ENCODE measurements at places on chromosomes 16 and 17.
A peak's percentile ranks its signal among the peaks of the same experiment; 100 is the strongest.

DNA sequence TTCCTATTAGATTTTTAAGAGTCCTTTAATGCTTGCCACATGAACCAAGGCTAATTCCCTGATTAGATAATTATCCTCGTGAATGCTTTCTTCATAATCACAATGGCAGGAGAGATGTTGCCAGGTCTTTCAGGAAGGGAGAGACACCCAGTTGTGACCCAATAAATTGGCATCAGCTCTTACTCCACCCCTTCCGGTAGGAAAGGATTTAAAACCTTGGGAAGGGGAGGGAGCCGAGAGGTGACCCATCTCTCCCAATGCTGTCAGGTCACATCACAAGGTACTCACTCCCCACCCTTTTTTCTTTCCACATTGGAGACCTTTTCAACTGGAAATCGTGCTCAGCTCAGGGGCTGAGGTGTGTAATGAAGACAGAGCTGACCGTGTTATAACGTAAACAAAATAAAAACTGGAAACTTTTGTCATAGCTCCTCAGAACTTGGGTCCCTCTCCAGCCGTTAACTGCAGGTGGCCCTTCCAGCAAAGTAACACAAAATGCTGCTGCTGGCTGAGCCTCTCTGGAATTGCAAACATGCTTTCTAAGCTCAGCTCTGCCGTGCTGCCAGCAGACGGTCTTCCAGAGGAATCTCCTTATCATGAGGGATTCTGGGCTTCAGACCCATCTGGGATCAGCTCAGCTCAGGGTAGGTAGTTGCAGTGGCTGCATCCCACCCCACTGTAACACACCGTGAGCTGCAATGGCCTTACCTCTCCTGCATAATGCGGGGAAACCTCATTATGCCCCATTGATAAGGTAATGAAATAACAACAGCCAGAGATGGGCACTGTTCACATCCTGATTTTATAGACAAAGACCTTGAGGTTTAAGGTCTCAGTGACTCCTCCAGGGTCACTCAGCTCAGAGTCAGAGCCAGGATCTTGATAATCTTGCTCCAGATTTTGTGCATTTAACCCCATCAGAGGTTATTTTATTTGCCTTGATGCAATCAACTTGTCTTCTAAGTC, 15.6 kb downstream of the TMEM100 start:
- H3K4me3 ChIP-seq = no peak overlapping the region
- H3K4me1 ChIP-seq = peaks cover 12% of the 10 kb centered on the region
- peak; percentile 51 for DNase-seq
- no peaks in the 10 kb centered on the region for H3K36me3 ChIP-seq
- H3K27ac ChIP-seq = no peak overlapping the region

GRCh38 chr17:32746698-32747097, 130.2 kb downstream of the MYO1D start:
- no peak for DNase-seq
- H3K27me3 ChIP-seq = no peaks in the 10 kb centered on the region
- H3K36me3 ChIP-seq = no peaks in the 10 kb centered on the region
- no peak overlapping the region for H3K4me3 ChIP-seq

- no peak overlapping the region for H3K27ac ChIP-seq
- DNase-seq = no peak
- H3K4me1 ChIP-seq = no peaks in the 10 kb centered on the region
These were observed 1.4 kb downstream of the LGALS3BP start for GRCh38 chr17:78977997-78978973.

GRCh38 chr17:28159924-28160323, 117.4 kb downstream of the NLK start:
- H3K4me1 ChIP-seq = peaks cover 16% of the 10 kb centered on the region
- DNase-seq = no peak
- H3K27ac ChIP-seq = no peak overlapping the region

- no peak overlapping the region for H3K4me3 ChIP-seq
- no peaks in the 10 kb centered on the region for H3K36me3 ChIP-seq
- no peaks in the 10 kb centered on the region for H3K27me3 ChIP-seq
- H3K4me1 ChIP-seq = peaks cover 5% of the 10 kb centered on the region
- H3K27ac ChIP-seq = no peak overlapping the region
These were observed 236.4 kb upstream of the EEF2KMT start for GRCh38 chr16:5333991-5334390.

DNA sequence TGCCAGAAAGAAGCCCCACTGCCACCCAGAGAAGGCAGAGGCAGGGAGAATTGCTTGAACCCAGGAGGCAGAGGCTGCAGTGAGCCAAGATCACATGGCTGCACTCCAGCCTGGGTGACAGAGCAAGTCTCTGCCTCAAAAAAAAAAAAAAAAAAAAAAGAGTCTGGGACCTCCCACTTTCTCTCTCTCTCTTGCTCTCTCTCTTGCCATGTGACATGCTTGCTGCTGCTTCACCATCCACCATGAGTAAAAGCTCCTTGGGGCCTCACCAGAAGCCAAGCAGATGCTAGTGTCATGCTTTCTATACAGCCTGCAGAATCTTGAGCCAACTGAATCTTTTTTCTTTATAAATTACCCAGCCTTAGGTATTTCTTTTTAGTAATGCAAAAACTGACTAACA, 21.5 kb upstream of the SRSF1 start:
- no peak overlapping the region for H3K27ac ChIP-seq
- no peak for DNase-seq
- H3K27me3 ChIP-seq = no peaks in the 10 kb centered on the region
- H3K4me3 ChIP-seq = no peak overlapping the region
- no peaks in the 10 kb centered on the region for H3K36me3 ChIP-seq

DNA sequence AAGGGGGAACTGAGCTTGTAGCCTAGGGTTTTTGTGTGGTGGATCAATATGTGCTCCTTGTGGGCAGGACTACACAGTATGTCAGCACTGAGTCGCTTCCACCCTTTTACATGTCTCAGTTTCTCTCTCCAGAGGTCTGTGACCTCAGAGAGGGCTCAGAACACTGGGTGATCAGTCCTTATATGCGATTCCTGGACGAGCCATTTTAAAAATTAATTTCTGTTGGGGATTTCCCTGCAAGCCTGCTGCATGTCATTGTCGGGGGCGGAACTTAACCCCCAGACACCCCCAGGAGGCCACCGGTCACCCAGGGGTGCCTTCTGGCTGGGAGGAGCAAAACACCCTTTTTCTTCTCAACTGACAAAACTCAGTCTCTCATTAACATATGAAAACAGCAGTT, 14.1 kb downstream of the DHRS7B start:
- DNase-seq = no peak
- peak overlapping the region; percentile 81 for H3K27ac ChIP-seq
- H3K4me1 ChIP-seq = peaks cover 40% of the 10 kb centered on the region

DNA sequence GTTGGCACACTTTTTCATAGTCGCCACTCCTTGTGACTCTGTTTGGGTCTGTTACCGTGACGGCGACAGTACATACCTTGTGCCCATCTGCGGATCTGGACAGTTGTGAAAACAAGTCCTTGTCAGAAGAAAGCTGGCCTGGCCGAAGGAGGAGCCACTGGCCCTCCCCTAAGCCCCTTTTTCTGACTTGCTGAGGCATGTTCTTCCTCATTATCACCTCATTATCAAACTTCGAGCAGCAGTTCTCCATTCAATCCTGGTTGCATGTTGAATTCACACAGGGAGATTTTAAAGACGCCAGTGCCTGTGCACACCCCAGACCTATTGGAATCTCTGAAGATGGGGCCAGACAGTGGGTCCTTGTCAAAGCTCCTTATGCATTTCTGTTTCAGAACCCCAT, 61.1 kb downstream of the CYLD start:
- no peak overlapping the region for H3K27ac ChIP-seq
- H3K4me3 ChIP-seq = no peak overlapping the region
- H3K36me3 ChIP-seq = no peaks in the 10 kb centered on the region
- H3K27me3 ChIP-seq = no peaks in the 10 kb centered on the region
- no peak for DNase-seq

GRCh38 chr17:79923974-79924638, 84.9 kb upstream of the CBX4 start:
- no peaks in the 10 kb centered on the region for H3K4me1 ChIP-seq
- no peak overlapping the region for H3K27ac ChIP-seq
- no peaks in the 10 kb centered on the region for H3K36me3 ChIP-seq
- no peaks in the 10 kb centered on the region for H3K27me3 ChIP-seq
- DNase-seq = peak; percentile 93

GRCh38 chr16:87236516-87237115, 80.6 kb downstream of the C16orf95 start:
- no peaks in the 10 kb centered on the region for H3K27me3 ChIP-seq
- no peak for DNase-seq
- no peaks in the 10 kb centered on the region for H3K36me3 ChIP-seq
- no peak overlapping the region for H3K27ac ChIP-seq
- no peaks in the 10 kb centered on the region for H3K4me1 ChIP-seq

DNA sequence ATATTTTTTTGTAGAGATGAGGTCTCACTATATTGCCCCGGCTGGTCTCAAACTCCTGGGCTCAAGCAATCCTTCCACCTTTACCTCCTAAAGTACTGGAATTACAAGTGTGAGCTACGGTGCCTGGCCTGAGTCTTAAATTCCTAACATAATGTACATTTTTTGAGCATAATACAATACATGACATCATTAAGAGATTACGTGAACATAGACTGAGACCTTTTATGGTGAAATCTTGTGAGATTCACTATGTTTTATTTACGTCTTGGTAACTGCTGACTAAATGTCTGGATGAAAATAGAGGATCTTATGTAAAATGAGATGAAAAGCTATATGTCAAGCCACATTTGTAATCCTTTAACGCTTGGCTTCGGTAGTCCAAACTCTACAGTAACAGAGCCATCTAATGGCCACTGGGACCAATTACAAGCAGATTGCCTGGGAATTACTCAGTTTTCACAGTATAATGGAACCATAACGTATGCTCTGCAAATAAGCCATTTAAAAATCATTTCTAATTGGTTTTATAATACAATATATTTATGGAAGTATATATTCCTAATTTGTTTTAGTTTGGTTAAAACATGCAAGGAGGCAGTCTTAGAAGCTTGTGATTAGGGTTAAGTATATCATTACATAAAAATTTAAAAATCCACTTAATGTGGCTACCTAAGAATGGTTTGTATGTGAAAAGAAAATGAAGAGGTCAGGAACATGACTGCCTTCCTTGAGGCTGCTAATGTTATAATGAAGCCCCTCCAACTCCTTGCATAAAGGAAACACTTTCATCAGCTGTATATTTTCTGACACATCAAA, 8.1 kb upstream of the EFCAB13 start:
- no peaks in the 10 kb centered on the region for H3K36me3 ChIP-seq
- no peaks in the 10 kb centered on the region for H3K4me1 ChIP-seq
- no peak overlapping the region for H3K27ac ChIP-seq

DNA sequence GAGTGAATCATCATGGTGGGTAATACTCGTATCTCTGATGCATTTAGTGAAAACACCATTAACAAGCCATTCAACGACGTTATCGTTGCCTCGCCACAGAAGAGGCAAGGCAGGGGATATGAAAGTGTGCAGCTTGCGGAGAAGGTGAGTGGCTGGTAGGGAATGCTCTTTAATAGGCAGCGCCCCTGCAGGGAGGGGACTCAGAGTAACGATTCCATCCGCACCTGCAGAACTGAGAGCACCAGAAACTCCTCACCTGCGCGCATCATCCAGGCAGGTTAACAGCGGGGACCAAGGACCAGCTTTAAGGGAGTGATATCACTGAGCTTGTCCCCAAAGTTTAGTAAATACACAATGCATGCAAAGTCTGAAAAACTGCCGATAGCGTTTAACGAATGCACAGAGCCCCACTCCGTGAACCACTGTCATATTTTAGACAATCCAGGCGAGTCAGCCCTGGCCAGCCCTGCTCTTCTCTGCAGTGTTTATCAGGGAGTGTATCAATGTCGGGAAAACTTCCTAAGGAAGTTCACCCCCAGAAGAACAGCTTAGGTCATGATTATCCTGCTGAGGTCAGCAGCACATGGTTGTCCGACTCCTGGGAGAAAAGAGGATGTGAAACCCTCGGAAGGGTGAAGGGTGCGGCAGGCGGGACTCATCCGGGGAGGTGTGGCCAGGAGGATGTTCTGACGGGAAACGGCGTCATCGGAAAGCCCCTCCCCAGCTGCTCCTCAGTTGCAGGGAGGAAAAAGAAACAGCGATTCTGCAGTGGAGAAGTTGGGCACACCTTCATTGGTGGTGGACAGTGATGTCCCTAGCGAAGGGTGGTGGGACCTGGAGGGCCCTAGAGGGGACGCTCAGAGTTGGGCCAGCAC, 68.5 kb upstream of the DNAH17 start:
- no peaks in the 10 kb centered on the region for H3K4me1 ChIP-seq
- no peaks in the 10 kb centered on the region for H3K27me3 ChIP-seq
- no peak overlapping the region for H3K4me3 ChIP-seq
- H3K36me3 ChIP-seq = no peaks in the 10 kb centered on the region

DNA sequence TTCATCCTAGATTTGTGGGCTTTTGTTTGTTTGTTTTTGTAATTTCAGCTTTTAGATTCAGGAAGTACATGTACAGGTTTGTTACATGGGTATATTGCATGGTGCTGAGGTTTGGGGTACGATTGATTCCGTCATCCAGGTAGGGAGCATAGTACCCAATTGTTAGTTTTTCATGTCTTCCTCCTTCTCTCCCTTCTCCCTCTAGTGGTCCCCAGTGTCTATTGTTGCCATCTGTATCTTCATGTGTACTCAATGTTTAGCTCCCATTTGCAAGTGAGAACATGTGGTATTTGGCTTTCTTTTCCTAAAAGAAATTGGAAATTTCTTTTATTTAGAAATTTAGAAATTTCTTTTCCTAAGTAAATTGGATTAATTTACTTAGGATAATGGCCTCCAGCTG, 37.1 kb upstream of the BCAS3 start:
- H3K36me3 ChIP-seq = peaks cover 9% of the 10 kb centered on the region
- peak; percentile 56 for DNase-seq
- no peak overlapping the region for H3K4me3 ChIP-seq
- no peak overlapping the region for H3K27ac ChIP-seq

DNA sequence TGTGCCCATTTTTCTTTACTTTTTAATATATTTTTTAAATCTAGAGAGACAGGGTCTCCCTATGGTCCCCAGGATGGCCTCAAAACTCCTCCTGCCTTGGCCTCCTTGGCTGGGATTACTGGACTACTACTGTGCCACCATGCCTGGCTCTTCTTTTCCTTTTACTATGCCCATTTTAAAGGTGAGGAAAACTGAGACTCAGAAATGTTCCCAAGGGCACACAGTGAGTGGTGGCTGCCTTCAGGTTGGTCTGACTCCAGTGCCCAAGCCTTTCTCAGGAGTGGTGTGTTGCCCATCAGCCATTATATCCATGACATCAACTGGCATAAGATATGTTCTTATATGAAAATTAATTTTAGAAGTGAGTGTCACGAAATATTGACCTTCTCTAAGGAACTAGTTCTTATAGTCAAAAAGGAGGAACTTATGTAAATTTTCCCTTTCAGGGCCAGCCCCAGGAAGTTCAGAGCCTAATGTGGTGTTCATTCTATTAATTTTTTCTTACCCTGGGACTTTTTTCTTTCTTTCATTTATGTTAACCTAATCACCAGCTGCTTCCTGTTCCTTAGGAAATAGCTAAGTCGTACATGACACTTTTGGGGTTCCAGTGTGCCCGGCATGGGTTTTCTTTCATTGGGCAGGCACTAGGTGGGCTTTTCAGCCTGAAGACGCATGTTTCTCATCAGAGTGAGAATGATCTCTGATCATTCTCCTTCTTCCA, 17.9 kb upstream of the SPN start:
- peaks cover 11% of the 10 kb centered on the region for H3K4me1 ChIP-seq
- H3K27ac ChIP-seq = no peak overlapping the region
- DNase-seq = no peak
- no peak overlapping the region for H3K4me3 ChIP-seq

GRCh38 chr17:38749223-38750043, 1.3 kb upstream of the PCGF2 start:
- H3K4me1 ChIP-seq = peaks cover 43% of the 10 kb centered on the region
- peaks cover 16% of the 10 kb centered on the region for H3K27me3 ChIP-seq
- H3K36me3 ChIP-seq = no peaks in the 10 kb centered on the region
- H3K4me3 ChIP-seq = peak overlapping the region; percentile 69
- DNase-seq = peak; percentile 91

GRCh38 chr17:78839235-78839761, 1.3 kb downstream of the USP36 start:
- H3K27ac ChIP-seq = no peak overlapping the region
- DNase-seq = no peak
- H3K27me3 ChIP-seq = no peaks in the 10 kb centered on the region
- H3K4me1 ChIP-seq = peaks cover 13% of the 10 kb centered on the region

Measured in GM23338 (cell line).